ENCODE measurements at places on chromosomes 5 and 9.

- no peak for DNase-seq
These were observed 116.6 kb upstream of the STARD4 start for GRCh38 chr5:111628901-111629300.

GRCh38 chr9:136695435-136695895 lies 8.2 kb upstream of the AGPAT2 start:
- DNase-seq = no peak

DNA sequence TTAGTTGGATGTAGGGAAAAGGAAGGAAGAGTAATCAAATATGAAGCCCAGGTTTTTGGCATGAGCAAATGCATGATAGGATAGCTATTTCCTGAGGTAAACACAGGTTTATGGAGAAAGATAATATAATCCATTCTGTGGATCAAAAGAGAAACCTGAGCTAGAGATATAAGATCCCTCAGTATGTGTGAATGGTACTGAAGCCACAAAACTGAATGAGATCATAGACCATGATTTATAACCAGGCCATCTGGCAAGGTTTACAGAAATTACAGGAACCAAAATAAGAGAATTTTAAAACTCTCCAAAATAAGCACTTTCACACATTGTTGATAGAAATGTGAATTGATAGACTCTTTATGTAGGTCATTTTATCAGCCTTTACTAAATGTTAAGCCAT lies 28.7 kb upstream of the ECM2 start:
- DNase-seq = no peak

GRCh38 chr9:77543131-77543822 lies 104.8 kb downstream of the GNA14 start:
- DNase-seq = no peak

GRCh38 chr5:81768935-81769452 lies 18.1 kb upstream of the SSBP2 start:
- no peak for DNase-seq

DNA sequence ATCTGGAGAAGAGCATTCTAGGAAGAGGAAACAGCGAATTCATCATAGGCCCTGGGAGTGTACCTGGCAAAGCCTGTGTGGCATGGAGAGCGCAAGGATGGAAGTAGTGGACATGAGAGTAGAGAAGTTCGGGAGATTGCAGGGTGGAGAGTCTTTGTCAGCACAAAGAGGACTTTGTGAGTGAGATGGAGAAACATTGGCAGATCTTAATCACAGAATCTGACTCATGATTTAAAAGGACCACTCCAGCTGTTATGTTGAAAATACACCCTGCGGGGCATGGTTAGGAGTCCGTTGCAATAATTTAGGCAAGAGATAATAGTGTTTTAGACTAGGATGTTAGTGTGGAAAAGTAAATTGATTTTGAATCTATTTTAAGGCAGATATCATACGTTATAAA lies 116.9 kb downstream of the HACD4 start:
- DNase-seq = no peak

DNA sequence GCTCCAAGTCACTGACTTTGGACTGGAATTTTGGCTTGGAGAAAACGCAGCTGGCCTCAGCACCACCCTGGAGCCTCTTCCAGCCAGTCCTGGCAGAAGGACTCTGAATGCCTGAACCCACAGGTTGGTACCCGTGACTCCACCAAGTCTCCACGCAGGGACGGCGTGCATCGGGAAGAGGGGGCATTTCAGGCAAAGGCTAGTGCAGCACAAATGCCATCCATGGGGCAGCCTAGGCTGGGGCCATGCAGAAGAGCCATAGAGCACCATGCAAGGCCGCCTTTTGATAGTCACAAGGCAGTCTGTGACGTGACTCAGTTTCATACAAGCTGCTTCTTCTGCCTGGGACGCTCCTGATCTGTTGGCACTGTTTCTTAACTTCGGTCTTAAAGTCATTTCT lies 28.0 kb downstream of the GDNF start:
- DNase-seq = no peak

DNA sequence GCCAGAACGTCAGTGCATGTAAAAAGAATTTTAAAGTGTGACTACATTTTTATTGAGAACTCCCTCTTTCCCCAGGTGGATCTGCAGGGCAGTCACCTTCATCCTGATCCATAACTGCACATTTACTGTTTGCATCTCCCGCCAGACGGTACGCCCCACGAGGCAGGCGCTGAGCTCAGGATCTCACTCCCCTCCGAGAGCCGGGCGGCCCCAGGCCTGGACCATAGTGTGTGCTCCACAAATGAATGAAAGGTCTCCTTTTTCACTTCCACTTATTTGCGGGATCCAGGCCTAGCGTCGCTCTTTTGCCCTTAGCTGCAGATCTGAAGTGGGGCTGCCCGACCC lies 378 bp downstream of the DROSHA start:
- DNase-seq = no peak

GRCh38 chr5:33857037-33857436 lies 34.8 kb downstream of the ADAMTS12 start:
- no peak for DNase-seq

- DNase-seq = no peak
These were observed 40.2 kb downstream of the MEF2C start for GRCh38 chr5:88842784-88843183.

DNA sequence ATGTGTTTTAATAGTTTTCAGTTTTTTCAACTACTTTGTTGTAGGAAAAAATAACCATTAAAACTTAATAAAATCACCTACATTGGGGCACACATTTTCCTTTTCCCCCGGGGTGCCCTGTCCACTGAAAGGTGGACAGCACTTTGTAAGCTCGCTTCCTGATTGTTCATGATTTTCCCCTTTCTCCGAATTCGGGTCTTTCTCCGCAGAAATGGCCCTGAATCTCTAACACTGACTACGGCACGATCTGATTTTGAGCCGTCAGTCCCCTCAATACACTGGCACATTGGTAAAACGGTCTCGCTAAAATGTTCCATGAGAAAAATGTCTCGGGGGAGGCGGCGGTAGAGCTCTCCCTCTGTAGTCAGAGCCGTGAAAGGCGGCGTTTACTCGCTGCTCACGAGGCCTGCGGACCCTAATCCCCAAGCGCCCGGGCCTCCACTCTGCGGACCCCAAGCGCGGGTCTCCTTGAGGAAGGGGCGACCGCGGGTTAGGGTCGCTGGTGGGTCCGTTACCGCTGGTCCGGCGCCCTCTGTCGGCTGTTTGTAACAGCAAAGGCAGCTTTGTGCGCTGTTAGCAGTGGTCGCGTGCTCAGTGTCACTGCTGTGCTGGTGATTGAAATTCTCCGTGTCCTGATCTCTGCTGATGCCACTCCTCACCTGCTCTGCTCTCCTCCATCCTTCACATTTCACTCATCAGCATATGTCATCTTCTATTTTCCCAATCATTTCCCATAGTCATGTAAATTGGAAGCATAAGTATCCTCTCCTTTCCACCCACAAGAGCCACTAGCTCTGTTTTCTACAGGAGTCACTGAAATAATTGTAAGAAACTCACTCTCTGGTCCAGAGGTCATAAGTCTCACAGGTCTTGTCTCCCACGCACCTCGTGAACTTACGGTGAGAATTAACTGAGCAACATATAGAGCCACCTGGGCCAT lies 10.8 kb upstream of the IFNA2 start:
- DNase-seq = peak; percentile 43

- DNase-seq = no peak
These were observed 153.2 kb upstream of the MAST4 start for GRCh38 chr5:66442951-66443445.

GRCh38 chr5:54753034-54753433 lies 232.4 kb downstream of the ESM1 start:
- DNase-seq = peak; percentile 22

GRCh38 chr5:106481374-106481773 lies 1189.4 kb downstream of the EFNA5 start:
- DNase-seq = no peak

DNA sequence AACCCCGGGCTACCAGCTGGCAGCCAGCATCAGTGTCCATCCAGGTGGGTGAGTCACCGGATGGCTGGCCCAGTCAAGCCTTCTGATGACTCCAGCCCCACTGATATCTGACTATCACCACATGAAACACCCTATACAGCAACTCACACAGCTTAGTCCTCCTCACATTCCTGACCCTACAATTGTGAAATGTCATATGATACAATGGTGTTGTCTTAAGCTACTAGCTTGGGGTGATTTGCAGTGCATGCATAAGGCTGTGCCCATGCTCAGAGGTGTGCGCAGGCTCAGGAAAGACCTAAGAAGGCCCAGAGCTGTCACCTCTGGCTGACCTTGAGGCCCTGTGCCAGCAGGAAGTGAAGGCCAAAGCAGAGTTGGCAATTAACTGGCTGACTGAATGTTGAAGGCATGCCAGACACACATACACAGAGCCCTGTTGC lies 21.5 kb upstream of the SEMA4D start:
- no peak for DNase-seq

DNA sequence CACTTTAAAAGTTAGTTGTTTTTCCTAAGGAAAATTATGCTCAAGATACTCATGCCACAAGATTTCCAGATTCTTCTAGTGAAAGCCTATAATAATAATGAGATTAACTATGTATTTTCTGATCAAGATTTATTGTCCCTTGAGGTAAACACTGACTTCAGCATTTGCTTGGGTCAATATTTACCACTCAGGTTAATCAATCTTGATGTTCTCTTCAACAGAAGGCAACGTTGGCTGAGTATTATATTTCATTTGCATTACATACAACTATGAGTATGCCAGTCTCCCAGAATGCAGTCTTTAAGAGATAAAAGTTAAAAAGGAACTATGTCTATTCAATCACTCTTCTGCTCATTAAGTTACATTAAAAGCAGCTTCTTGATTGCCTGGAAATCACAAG lies 115.6 kb downstream of the GPR21 start:
- DNase-seq = no peak

GRCh38 chr5:161660806-161661205 lies 24.7 kb upstream of the GABRA6 start:
- DNase-seq = no peak

- no peak for DNase-seq
These were observed 133.9 kb upstream of the SPEF2 start for GRCh38 chr5:35483780-35484179.

DNA sequence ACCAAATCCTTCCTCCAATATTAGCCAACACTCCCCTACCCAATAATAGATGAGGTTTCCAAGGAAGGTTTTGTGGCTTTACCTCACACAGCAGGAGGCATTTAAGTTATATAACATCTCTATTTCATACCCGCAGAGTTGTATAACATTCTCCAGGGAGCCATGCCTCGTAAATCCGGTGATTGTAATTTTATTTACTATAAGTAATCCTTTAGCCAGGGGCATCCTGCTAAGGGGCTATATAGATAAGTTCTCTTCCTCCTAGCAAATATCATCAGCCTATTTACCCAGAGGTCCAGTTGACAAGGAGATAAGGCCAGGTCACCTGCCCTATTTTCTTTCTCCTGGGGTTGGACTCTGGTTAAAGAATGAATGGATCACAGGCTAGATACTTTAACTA lies 2051.0 kb downstream of the EFNA5 start:
- DNase-seq = no peak

GRCh38 chr5:76046741-76047140 lies 36.4 kb upstream of the SV2C start:
- DNase-seq = no peak

- DNase-seq = no peak
These were observed 173.8 kb upstream of the RAD23B start for GRCh38 chr9:107109324-107109723.

DNA sequence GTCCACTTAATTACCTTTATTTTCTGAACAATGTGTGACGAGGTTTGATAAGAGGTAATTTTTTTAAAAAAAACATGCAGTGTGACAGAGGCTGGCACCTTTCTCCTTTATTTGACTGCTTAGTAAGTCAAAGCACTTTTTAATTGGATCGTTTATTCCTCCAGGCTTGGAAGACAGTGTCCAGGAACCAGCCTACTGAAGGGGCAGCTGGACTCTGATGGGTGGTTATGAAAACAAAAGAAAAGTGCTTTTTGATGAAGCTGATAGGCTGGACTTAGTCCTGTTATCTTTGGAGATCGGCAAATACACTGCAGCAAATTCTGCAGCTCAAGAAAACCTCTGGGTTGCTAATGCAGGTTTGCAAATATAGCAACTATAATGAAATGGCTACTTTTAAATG lies 141.7 kb downstream of the DCP2 start:
- no peak for DNase-seq

DNA sequence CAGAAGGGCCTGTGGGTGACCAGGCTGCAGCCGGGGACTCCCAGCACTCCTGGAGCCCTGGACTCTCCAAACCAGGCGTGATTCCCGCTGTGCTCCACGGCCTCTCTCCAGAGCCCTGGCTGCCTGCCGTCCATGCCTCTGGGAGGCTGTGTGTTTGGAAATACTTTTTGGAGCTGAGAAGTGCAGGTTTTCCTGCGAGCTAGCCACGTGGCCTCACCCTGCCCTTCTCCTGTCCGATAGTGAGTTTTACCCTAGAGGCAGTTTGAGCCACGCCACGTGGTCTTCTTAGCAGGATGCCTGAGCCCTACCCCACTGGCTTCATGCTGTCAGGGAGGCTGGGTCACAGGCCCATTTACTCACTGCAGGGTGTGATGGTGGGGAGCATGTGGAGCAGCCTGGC lies 71.3 kb downstream of the COL5A1 start:
- DNase-seq = no peak

GRCh38 chr5:2005101-2006041 lies 122.6 kb upstream of the IRX4 start:
- no peak for DNase-seq

DNA sequence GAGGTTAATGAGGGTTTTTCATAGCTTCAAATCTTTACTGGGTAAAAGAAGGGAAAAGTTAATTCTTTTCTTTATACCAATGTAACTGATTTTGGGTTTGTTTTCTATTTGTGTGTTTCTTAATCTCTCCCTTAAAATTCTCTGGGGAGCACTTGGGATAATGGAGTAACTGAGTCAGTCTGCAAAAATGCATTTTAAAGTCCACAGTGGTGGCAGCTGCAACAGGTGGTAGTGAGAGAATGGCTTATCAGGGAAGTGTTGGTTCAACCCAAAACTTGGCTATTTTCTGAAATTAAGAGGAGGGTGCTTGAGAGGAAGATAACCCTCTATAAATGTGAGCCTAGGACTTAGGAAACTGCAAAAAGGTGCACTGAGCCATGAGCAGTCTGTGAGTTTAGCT lies 39.9 kb upstream of the ASTN2 start:
- no peak for DNase-seq

GRCh38 chr5:80619086-80619485 lies 35.4 kb upstream of the MSH3 start:
- DNase-seq = no peak

DNA sequence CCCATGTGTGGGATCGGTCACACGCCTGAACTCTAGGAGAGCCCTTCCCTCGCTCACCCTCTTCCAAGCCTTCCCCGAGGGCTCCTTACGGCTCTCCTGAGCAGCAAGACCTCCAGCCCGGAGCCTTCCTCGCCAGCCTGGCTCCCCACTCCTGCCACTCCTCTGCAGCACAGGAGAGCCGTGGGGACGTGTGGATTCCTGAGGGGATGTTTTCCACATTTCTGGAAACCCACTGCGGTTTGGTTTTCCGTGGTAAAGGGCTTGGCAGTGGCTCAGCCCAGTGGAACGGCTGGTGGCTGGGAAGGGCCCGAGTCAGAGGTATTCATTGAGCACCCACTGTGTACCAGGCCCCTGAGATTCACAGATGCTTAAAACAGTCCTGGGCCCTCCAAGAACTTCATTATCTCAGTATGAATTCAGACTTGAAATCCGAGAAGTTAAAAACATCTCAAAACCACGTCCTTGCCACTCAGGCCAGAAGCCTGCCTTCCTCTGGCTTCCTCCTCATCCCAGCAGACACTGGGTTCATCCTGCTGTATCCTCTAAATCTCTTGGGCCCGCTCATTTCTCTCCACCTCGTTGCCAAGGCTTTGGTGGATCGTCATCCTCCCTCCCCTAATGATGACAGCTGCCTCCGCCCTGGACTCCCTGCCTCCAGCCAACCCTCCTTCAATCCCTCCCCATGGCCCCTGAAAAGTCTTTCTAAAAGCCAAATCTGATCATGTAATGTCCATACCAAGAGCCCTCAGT lies 109.6 kb downstream of the FGF18 start:
- no peak for DNase-seq
